Activated CD4-positive, alpha-beta T cell treated with anti-CD3 and anti-CD28 coated beads for 36 hours (primary cell): ENCODE measurements at places on chromosomes 16 and 17.

GRCh38 chr17:50274142-50274896 lies at the start of gene TMEM92:
TSS of gene TMEM92 (plus strand) at chr17:50274466. CDS start at chr17:50274502, 36 bp downstream.
- peaks cover 5% of the 10 kb centered on the region for H3K4me1 ChIP-seq
- no peak within 1 kb of the TSS for H3K27ac ChIP-seq
- peaks cover 47% of the 10 kb centered on the region for H3K27me3 ChIP-seq
- DNase-seq = peak; percentile 39
- no peak within 1 kb of the TSS for H3K4me3 ChIP-seq
- no peaks in the 10 kb centered on the region for H3K36me3 ChIP-seq

DNA sequence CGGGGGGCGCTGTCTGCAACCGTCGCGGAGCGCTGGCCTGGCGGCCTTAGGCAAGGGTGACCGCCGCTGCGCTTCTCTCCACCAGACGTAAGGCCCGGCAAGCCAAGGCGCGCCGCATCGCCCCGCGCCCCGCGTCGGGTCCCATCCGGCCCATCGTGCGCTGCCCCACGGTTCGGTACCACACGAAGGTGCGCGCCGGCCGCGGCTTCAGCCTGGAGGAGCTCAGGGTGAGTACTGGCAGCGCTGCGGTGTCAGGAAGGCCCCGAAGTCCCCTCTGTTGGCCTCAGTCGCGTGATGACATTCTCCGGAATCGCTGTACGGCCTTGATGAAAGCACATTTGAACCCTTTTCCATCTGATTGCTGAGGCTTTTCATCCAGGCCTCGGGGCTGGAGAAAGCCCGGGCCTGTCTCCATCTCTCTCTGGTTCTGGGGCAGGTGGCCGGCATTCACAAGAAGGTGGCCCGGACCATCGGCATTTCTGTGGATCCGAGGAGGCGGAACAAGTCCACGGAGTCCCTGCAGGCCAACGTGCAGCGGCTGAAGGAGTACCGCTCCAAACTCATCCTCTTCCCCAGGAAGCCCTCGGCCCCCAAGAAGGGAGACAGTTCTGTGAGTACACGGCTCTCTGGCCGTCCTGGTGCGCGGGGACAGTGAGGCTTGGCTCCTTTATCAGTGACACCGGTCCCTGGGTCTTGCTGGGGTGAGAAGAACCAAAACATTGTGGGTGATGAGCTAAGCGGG lies 831 bp downstream of the RPL13 start:
- no peak for DNase-seq
- H3K27me3 ChIP-seq = no peaks in the 10 kb centered on the region
- H3K4me3 ChIP-seq = peak overlapping the region; percentile 95
- peak overlapping the region; percentile 92 for H3K27ac ChIP-seq
- peaks cover 50% of the 10 kb centered on the region for H3K36me3 ChIP-seq

DNA sequence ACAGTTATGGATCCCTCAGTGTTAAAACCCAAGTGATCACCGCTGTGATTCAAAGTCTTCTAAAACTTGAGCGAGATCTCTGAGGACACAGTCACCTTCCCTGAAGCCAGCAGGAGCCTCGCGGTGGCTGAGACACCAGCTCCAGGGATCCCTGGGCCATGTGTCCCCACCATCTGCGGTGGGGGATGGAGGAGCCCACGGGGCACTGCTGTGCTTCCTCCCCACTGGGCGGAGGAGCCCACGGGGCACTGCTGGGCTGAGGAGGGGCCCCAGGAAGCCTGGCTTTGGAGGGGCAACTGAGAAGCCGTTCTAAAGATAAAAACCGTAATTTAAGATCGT lies 65.7 kb upstream of the METRNL start:
- H3K27me3 ChIP-seq = no peaks in the 10 kb centered on the region
- H3K4me3 ChIP-seq = no peak overlapping the region
- H3K36me3 ChIP-seq = no peaks in the 10 kb centered on the region
- no peak for DNase-seq
- H3K4me1 ChIP-seq = no peaks in the 10 kb centered on the region

DNA sequence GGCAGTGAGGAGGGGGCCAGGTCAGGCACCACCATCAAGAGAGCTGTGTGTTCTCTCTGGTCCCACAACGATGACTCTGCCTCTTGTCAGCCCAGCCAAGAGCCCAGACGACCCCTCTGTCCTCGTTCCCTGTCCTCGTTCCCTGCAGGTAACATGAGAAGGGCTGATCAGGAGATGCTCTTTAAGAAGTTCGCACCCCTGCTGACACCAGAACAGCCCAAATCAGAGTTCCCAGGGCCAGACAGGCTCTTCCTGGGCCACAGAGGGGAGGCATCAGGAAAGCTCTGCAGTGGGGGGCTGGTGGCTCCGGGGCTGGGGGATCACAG lies 13.5 kb upstream of the DNAI2 start:
- no peak for DNase-seq
- H3K4me3 ChIP-seq = no peak overlapping the region
- no peaks in the 10 kb centered on the region for H3K27me3 ChIP-seq
- H3K27ac ChIP-seq = no peak overlapping the region

- no peaks in the 10 kb centered on the region for H3K36me3 ChIP-seq
- H3K27ac ChIP-seq = no peak overlapping the region
- peaks cover 17% of the 10 kb centered on the region for H3K27me3 ChIP-seq
- no peaks in the 10 kb centered on the region for H3K4me1 ChIP-seq
- no peak for DNase-seq
These were observed 61.2 kb downstream of the ENGASE start for GRCh38 chr17:79135628-79136405.

DNA sequence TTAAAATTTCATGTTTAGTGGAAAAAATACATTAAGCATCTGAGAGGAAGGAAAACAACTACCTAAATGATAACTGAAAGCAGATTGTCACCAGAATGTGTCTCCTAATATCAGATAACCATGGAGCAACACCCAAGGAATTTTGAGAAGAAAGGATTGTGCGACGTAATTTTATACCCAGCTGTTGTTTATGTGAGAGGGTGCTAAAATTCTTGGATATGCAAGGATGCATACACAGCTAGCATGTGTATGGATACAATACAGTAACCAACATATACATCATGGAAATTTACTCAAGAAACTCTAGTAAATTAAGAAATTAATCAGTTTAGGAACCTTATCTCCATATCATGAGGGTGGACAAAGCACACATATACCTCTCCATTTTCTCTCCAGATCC lies 290.9 kb downstream of the HS3ST3A1 start:
- DNase-seq = no peak
- peaks cover 2% of the 10 kb centered on the region for H3K27me3 ChIP-seq
- H3K4me1 ChIP-seq = no peaks in the 10 kb centered on the region
- no peak overlapping the region for H3K4me3 ChIP-seq
- H3K36me3 ChIP-seq = no peaks in the 10 kb centered on the region
- H3K27ac ChIP-seq = no peak overlapping the region

GRCh38 chr16:50139580-50139979 lies 13.5 kb upstream of the TENT4B start:
- H3K4me1 ChIP-seq = no peaks in the 10 kb centered on the region
- H3K36me3 ChIP-seq = no peaks in the 10 kb centered on the region
- H3K27ac ChIP-seq = no peak overlapping the region

GRCh38 chr17:80892019-80892855 lies 99.4 kb upstream of the CHMP6 start:
- H3K27ac ChIP-seq = peak overlapping the region; percentile 97
- DNase-seq = peak; percentile 94
- no peaks in the 10 kb centered on the region for H3K27me3 ChIP-seq
- peak overlapping the region; percentile 72 for H3K4me3 ChIP-seq

DNA sequence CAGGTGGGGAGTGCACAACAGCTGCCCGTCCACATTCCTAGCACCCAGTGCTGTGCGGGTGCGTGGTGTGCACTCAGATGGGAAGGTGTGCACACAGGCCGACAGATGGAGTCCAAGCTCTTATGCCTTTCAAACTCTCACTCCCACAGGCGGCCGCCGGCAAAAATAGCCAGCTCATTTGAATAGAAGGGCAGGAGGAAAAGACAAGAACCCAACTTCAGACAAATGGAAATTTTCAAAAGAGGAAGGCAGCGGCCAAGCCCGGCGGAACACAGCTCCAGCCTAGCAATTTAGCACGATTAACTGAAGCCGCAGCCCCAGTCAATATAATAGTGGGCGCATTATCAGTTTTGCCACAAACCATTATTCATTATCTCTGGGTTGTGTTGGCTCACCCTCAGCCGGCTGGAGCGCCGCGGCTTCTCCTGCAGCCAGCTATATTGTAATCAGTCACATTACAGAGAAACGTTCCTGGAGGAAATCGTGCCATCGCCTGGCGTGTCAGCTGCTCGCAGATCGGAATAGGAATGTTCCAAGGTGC lies 103.9 kb upstream of the SEC14L1 start:
- no peak overlapping the region for H3K4me3 ChIP-seq
- H3K27ac ChIP-seq = no peak overlapping the region

- H3K36me3 ChIP-seq = peaks cover 10% of the 10 kb centered on the region
- peak overlapping the region; percentile 55 for H3K27ac ChIP-seq
- DNase-seq = no peak
These were observed 18.0 kb downstream of the CFDP1 start for GRCh38 chr16:75415169-75415905.

DNA sequence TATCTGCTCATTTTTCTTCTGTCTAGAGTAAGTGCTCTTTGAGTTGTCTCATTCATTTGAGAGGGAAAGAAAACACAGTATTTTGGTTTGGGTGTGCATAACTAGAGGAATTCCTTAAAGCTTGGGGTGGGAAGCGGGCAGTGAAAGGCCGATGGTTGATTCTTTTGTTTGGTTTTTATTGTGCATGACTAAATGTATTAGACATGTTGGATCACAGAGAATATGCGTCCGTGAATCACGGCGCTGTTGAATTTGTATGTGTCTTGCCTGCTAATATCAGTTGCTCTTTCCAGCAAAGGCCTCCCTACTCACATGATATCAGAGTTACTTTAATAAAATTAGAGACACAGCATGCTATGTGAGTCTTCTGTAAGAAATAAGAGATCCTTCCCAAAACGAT lies 180.0 kb downstream of the CHD9NB start:
- no peak for DNase-seq
- H3K4me1 ChIP-seq = no peaks in the 10 kb centered on the region
- H3K36me3 ChIP-seq = no peaks in the 10 kb centered on the region

DNA sequence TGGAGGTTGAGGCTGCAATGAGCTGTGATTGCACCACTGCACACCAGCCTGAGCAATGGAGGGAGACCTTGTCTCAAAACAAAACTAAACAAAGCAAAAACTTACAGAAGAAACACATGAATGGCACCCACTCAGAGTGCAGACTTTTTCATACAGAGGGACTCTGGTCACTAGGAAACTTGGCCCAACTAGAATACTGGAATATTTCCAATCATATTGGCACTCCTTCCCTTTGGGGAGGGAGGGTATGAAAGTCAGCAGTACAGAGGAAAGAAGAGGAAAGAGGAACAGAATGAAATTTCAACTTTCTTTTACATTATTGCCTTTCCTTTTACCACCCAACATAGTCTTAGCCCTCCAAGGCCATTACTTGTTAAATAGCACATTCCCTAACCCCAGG lies 28.2 kb downstream of the CMTR2 start:
- H3K4me3 ChIP-seq = no peak overlapping the region
- peaks cover 26% of the 10 kb centered on the region for H3K27me3 ChIP-seq
- no peak overlapping the region for H3K27ac ChIP-seq
- H3K36me3 ChIP-seq = no peaks in the 10 kb centered on the region
- peaks cover 4% of the 10 kb centered on the region for H3K4me1 ChIP-seq

GRCh38 chr16:10932959-10933710 lies 9.1 kb downstream of the DEXI start:
- no peak for DNase-seq
- H3K4me3 ChIP-seq = no peak overlapping the region
- no peak overlapping the region for H3K27ac ChIP-seq
- H3K27me3 ChIP-seq = no peaks in the 10 kb centered on the region

- peak overlapping the region; percentile 94 for H3K27ac ChIP-seq
- H3K4me3 ChIP-seq = peak overlapping the region; percentile 89
- DNase-seq = no peak
These were observed 1.2 kb downstream of the NFATC3 start for GRCh38 chr16:68086336-68086841.

DNA sequence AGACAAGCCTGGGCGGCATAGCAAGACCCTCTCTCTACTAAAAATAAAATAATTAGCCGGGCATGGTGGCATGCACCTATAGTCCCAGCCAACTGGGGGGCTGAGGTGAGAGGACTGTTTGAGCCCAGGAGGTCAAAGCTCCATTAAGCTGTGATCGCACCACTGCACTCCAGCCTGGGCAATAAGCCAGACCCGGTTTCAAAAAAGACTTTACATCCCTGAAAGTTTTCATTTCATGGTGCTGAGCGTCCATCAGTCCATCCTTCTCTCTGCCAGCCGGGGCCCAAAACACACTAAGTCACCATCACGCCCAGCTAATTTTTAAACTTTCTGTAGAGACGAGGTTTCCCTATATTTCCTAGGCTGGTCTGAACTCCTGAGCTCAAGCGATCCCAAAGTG lies 10.6 kb downstream of the RAB40B start:
- no peak overlapping the region for H3K4me3 ChIP-seq
- no peaks in the 10 kb centered on the region for H3K27me3 ChIP-seq
- peaks cover 18% of the 10 kb centered on the region for H3K4me1 ChIP-seq
- DNase-seq = no peak
- peaks cover 4% of the 10 kb centered on the region for H3K36me3 ChIP-seq
